ENCODE measurements at places on chromosomes 16 and 17.

GRCh38 chr17:57329380-57330214, 73.3 kb downstream of the MSI2 start:
- DNase-seq = no peak

DNA sequence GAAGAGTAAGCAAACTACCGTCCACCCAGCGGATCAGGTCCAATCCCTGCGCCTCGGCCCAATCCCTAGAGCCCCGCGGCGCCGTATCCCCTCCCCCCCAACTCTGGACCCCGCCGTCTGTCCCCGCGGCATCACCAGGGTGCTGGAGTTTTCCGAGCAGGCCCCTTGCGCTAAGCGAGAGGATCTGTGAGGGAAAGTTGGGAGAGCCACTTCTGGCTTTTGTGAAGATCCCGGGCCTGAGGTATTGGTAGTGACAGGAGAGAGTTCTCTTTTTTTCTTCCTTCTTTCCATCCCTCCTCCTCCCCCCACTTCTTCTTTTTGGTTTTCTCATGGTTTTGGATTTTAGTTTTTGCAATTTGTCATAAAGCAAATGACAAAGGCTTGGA, 3.5 kb upstream of the DLX4 start:
- DNase-seq = no peak

DNA sequence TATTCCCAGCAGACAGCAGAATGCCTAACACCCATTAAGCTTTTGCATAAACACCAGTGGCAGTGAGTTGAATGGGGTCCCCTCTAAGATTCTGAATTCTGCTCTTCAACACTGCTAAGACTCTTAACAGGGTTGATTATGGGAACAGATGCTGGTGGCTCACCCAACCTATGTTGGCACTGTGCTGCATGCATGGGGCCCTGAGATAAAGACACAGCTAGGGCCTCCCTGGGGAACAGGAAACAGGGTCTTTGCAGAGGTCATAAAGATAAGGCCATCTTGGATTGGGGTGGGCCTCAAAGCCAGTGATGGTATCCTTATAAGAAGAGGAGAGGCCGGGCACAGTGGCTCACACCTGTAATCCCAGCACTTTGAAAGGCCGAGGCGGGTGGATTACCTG, 190.8 kb downstream of the SLC39A11 start:
- DNase-seq = no peak

- peak; percentile 29 for DNase-seq
Measured at GRCh38 chr16:30902029-30902972, 5.9 kb downstream of the CTF1 start.

DNA sequence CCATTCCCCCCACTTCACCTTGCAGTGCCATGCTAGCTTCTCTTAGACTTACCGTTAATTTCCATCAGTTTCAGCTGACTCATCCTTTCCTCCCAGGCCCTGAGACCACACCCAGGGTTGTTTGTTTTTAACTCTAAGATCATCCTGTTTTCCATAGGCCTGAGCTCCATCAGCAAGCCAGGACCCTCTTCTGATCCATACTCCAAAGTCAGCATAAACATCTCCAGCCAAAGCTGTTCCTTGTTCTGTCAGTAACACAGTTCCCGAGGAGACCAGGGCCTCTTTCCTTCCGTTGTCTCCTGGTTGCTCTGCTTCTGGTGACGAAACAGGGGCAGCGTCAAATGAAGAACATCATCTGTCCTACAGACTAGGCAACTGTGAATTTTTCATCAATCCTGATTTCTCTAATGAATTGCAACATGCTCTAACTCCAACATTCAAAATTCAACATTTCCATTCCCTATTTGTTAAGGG, 83.8 kb upstream of the HNF1B start:
- no peak for DNase-seq

- no peak for DNase-seq
Measured at GRCh38 chr17:81655378-81656117, 794 bp downstream of the PDE6G start.

GRCh38 chr16:2663553-2664546, 18.5 kb upstream of the KCTD5 start:
- no peak for DNase-seq
